ENCODE measurements at places on chromosomes 13 and 19.
A peak's percentile ranks its signal among the peaks of the same experiment; 100 is the strongest.

GRCh38 chr13:70339738-70340137, 231.5 kb upstream of the KLHL1 start:
- DNase-seq: no peak

DNA sequence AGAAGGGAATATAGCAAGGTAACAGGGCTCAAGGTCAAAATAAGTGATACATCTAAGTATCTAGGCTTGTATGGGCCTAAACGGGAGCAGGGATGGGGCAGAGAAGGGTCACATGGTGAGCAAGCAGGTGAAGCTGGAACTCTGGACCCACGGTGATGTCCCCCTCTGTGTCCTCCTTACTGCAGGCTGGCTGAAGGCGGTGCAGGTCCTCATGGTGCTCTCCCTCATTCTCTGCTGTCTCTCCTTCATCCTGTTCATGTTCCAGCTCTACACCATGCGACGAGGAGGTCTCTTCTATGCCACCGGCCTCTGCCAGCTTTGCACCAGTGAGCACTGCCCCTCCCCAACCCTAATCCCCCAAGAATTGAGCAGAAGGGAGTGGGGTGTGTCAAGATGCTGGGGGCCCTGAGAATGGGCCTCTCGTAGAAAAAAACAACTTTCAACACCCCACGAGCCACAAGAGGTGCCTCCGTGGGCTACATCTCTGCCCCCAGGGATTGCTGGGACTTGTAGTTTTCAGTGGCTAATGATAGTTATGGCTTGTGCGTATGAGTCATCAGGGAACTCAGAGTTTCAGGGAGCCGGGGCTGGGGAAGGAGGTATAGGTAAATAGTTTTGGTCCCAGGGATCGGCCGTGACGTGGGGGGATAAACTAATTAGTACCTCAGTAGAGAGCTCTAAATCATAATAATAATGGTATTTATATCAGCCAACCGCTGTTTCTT, 4.0 kb downstream of the EMP3 start:
- DNase-seq: no peak

DNA sequence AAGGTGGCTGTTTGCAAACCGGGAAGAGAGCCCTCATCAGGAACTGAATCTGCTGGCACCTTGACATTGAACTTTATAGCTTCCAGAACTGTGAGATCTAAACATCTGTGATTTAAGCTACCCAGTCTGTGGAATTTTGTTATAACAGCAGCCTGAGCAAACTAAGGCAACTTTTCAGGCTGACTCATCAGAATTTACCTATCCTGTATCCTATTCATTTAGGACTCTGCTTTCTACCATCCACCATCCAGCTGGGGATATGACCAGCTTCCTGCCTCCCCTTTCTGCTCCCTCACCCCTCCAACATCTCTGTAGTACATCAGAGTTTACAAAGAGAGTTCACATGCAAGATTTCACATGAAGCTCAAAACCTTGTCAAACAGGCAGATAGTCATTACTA, 11.1 kb upstream of the CNMD start:
- DNase-seq: no peak

GRCh38 chr19:5955636-5955935, 22.4 kb downstream of the RANBP3 start:
- no peak for DNase-seq

DNA sequence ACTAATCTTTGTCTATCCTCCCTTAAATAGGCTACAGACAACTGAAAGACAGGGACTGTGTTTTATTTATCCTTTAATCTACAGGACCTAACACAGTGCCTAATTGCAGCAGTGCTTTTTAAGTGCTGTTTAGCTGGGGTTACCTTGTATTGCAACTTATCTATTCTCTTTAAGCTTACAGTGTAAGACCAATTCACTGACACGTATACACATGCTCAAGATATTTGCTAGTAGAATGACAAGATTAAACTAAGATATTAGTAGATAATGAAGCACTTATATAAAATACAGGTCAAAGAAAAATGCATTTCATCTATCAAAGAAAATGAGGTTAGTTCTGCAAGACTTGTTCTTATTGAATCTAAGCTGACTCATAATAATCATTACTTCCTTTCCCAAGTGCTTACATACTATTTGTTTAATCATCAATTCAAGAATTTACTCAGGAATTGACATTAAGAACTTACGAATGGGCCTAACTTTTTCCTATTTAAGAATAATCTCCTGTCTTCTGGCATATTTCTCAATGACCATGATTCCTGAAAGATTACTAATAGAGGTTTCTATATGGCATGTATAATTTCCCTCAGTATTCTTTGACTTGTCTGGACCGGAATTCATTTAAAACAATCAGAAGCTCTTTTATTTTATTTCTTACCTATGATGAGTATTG, 75.8 kb upstream of the MAB21L1 start:
- no peak for DNase-seq

DNA sequence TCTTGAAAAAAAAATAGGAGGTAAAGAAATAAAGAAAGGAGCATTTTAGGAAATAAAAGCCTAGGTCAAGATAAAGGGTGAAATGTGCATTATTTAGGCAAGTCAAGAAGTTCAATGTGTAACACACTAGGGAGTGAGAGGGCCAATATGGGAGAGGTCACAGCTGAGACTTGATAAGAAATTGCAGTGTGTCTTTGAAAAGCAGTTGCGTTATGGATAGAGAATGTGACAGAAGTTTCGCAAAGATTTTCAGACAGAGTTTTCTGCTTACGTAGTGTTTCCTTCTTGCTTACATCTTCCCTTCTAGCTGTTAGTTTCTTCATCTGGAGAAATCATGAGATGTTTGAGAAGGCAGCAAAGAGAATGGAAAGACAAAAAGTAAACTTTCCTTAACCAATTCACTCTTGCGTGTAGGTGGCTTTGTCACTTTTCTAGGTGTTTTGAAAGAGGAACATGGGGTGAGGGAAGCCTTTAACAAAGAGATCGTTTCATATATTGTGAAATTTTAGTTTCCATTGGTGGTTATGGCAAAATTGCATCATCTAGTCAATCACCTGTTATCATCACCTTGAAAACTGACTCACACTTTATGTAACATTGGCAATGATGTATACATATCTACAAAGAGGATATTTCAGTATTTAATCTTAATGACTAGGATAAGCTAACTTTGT, 975.5 kb downstream of the OLFM4 start:
- DNase-seq: no peak

GRCh38 chr19:2083174-2083854, 12.8 kb downstream of the MOB3A start:
- peak; percentile 48 for DNase-seq

- DNase-seq: peak; percentile 46
These were observed 2.9 kb downstream of the CILP2 start for GRCh38 chr19:19540715-19541515.

DNA sequence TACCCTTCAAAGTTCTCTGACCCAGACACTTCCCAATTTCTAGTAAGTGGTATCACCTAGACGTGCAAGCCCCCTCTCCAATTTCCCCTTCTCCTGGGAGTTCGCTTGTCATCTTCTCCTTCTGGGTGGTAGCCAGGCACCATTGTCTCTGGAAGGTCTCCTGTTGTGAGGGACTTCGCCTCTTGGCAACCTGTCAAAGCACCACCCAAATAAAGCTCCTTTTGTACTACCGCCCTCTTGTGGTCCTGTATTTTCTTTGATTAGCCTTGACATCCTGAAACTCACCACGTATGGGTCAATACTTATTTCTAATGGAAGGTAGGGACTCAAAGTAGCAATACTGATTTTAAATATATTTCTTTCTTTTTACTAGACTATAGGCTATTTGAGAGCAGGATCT, 8.2 kb downstream of the GPC5 start:
- DNase-seq: no peak

DNA sequence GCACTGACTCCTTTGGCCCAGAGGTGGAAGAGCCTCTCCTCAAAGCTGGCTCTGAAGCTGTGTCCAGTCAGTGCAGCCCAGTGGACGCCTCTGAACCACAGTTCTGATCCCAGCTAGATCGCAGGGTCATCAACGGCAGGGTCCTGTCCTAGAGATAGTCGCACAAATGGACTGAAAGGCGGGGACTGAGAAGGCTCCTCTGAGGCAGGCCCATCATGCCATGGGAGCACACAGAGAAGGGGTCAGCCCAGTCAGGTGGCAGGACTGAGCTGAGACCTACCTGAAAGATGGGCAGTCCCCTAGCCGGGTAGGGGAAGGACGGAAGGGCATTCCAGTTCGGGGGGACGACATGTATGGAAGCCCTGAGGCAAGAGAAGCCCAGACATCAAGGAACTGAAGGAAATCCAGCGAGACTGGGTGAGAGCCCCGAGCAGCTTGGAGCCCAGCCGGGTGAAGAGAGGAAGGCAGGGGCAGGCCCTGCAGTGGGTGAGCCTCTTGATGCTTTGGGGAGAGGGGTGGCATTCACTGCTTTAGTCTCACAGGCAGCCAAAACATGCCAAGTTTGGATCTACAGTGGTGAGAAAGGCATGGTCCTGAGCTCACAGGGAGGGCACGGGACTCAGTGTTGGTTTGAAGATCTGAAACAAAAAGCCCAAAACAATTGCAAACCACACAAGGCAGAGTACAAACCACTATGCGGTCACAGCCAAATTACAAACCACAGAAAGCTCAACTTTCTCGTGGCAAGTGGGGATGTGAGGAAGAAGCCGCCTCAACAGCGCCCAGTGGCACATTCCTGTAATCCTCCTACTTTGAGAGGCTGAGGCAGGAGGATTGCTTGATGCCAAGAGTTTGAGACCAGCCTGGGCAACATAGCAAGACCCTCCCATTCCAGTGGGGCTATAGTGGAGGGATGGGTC, 10.0 kb downstream of the CALM3 start:
- DNase-seq: no peak

- no peak for DNase-seq
These were observed 33.1 kb downstream of the MZT1 start for GRCh38 chr13:72694314-72694713.

- no peak for DNase-seq
These were observed 3.5 kb upstream of the FTL start for GRCh38 chr19:48961673-48962028.

- no peak for DNase-seq
These were observed 13.1 kb downstream of the XRCC1 start for GRCh38 chr19:43562226-43562697.

DNA sequence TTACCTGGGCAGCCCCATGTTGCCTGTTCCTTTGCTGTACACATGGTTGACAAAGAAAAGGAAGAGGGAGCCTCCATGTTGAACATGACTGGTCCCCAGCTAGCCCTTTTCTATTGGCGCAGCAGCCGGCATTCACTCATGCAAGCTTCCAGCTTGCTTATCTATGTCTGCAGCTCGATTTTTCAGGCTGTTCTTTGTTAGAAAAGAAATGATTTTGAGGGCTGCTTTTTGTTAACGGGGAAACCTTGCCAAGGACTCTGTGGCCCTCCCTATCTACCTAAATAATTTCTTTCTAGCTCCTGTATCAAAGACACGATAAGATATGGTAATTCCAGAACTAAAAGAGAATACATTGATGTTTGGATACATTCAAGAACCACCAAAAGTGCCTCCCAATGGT, 20.4 kb upstream of the ADGRE2 start:
- no peak for DNase-seq

- DNase-seq: no peak
These were observed 2.9 kb upstream of the DCLK1 start for GRCh38 chr13:36133950-36134626.

- no peak for DNase-seq
These were observed 6.9 kb downstream of the CBARP start for GRCh38 chr19:1230783-1231489.

DNA sequence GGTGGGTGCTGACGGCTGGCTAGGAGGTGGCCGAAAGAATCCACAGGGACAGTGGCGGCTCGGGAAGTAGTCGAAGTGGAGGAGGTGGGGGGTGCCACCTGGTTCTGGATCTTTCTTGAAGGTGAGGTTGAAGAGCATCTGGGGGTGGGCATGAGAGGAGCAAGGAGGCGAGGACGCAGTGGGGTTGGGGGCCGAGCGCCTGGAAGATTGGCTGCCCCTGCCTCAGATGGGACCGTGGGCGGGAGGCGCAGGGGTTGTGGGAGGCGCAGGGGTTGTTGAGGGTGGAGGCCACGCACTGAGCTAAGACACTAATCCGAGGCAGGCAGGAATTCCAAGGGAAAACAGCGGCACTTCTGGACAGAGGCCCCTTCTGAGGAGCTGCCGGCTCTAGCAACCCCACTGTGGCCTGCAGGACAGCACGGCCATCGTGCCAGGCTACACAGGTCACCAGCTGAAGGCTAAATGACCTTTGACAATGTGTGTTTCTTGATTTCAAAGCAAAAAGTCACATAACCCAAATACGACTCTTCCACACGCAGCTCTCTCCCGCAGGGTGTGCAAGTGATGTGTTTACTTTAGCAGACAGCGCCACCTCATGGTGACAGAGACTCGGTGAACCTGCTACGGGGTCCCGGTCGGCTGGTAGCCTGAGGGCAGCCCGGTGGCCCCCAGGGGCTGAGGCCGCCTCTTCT, 44.1 kb upstream of the RANBP3 start:
- peak; percentile 57 for DNase-seq

DNA sequence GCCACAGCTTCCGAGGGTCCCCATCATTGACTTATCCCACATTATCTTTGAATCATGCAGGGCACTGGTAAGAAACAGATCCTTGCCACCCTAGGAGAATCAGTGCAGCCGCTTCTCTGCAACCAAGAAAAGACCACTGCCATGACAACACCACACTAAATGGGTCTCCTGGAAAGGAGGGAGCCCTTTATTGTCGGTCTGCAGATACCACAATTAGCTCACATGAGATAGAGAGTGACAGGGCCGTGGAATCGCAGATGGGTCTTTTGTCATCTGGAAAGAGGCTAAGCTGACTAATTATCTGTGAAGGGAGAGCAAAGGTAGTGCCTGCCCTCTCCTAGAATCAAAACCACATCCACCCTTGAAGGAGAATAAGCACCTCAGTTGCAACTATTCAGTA, 178.3 kb upstream of the MYO16 start:
- DNase-seq: no peak

DNA sequence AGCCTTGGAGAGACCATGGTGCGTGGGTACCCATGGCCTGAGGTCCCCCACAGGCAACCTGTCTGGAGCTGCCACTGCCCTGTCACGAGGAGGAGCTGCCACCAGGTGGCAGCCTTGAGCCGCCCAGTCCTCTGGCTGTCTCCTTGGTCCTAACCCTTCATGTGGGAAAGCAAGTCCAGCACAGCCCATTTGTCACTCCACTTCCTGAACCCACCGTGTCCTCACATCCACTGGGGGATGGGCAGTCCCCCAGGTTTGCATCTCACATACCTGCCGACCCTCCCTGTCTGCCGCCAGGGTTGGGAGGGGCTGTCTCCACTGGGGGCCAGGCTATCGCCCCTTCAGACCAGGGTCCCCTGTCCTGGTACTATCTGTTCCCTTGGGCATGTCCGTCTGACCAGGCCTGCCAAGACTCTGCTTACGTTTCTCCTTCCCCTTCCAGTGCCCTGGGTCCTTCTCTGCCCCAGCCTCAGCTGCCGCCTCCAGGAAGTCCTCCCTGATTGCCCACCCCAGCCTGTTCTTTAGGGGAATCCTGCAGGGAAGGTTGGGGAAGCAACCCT, 4.5 kb downstream of the FAM174C start:
- peak; percentile 58 for DNase-seq

DNA sequence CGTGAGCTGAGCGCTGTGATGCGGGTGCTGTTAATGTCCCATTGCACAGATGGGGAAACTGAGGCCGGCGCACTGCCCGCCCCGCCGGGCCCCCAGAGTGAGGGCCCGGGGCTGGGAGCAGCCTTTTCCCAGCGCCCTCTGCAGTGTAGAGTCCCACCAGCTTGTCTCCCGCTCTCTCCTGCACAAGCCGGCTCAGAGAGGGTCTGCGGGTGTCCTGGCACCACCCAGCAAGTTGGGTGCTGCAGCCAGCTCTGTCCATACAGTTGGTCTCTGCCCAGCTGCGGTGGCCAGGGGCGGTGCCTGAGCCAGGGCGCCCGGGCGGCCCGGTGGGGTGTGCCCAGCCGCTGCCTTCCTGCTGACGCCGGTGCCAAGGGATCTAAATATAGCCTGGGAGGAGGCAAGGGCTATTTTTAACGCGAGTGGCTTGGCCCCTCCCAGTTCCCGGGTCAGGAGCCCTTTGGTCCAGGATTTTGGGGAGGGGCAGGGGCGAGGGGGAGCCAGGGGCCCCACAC, 19.3 kb downstream of the GADD45B start:
- DNase-seq: no peak

Measured in stimulated activated CD8-positive, alpha-beta memory T cell treated with anti-CD3 and anti-CD28 coated beads, Interleukin-15, amount 100 ng/mL, for 1 hour (primary cell).